Left ventricle myocardium inferior (tissue), 1 donor: ENCODE measurements at places on chromosomes 11 and 22. TPM values are rescaled to one million over a fixed set of nuclear protein-coding genes. Genes with fewer than 3 reads are reported as not detected.

GRCh38 chr22:45155050-45155840, 8.5 kb upstream of the NUP50 start:
- no peak for DNase-seq

- DNase-seq = no peak
Measured at GRCh38 chr11:43988040-43988817, 45.8 kb downstream of the C11orf96 start.

GRCh38 chr11:105910095-105910715, 111.8 kb downstream of the MSANTD4 start:
- no peak for DNase-seq

GRCh38 chr11:17001806-17002205, 12.4 kb downstream of the PLEKHA7 start:
- no peak for DNase-seq

DNA sequence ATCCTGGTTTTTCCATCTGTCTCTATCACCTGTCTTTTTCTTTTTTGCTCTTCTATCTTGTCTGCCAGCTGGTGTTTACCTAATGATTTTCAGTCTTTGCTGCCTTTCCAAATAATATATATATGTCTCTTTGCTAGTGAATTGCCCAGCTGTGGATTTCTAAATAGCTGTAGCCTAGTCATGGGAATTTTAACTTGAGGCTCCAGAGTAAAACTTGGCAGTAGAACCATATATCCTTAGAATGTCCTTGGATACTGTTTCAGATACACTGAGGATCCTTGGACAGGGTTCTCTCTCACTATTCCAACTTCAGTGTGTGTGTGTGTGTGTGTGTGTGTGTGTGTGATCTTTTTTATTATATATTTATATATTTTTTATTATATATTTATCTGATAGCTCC, 2285.3 kb downstream of the LRRC4C start:
- no peak for DNase-seq

GRCh38 chr11:38547462-38547861, 1949.4 kb upstream of the RAG2 start:
- DNase-seq = no peak

Gene MYO18B
- 163 TPM for total RNA-seq

Gene LMO2
- total RNA-seq = 8.4 TPM

Gene TMPRSS13
- total RNA-seq = not detected

Gene RFPL2
- 0.08 TPM for total RNA-seq

Gene OR51F1
- not detected for total RNA-seq

Gene GAB2
- total RNA-seq = 27.4 TPM
